Epithelial cell of proximal tubule (primary cell): ENCODE measurements at places on chromosomes 5 and 9. TPM values are rescaled to one million over a fixed set of nuclear protein-coding genes. Genes with fewer than 3 reads are reported as not detected.

DNA sequence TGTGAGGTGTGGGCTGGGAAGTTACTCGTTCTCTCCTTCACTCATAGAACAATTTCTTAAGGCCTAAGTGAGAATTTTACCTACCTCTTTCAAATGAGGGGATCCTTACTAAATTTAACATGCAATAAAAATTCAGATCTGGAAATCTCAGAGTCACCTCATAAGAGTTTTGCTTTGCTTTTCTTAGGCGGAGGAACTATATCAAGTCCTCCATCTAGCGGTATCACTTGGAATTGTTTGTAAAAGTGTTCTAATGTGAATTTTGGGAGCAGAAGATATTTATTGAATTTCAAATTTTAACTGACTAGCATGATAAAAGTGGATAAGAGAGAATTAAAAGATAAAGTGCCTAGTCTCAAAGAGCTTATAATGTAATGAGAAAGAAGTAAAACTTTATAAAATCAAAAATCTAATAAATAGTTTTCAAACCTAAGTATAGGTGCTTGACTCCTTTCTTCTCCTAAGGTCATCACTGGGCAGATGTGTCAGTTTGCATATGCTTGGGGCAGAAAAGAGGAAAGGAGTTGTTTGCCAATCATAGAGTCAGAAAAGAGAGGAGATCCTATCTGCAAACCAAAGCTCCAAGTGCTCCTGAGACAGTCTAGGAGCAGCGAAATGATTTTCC lies 145.7 kb upstream of the DAB2 start:
- DNase-seq, result peak; percentile 20

DNA sequence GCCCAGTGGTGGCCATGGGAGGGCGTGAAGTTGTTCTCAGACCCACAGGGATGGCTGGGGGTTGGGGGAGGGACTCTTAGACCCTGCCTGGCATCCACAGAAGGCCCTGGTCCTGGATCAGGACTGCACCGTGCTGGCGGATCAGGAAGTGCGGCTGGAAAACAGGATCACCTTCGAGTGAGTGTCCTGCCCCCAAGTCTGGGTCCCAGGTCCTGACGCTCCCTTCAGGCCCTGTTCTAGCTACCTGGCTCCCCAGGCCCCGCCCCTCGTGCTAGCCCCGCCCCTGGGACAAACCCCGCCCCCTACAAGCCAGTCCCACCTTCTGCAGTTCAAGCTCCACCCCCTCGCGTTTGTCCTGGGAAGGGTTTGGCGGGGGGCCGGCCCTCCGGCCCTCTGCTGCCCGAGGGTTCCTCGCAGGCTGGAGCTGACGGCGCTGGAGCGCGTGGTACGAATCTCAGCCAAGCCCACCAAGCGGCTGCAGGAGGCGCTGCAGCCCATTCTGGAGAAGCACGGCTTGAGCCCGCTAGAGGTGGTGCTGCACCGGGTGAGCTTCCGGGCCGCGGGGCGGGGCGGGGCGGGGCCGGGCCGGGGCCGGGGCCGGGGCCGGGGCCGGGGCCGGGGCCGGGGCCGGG lies 12.9 kb downstream of the RGS14 start:
- peak; percentile 56 for DNase-seq

- no peak for DNase-seq
Measured at GRCh38 chr9:13149454-13149853, 130.0 kb downstream of the MPDZ start.

DNA sequence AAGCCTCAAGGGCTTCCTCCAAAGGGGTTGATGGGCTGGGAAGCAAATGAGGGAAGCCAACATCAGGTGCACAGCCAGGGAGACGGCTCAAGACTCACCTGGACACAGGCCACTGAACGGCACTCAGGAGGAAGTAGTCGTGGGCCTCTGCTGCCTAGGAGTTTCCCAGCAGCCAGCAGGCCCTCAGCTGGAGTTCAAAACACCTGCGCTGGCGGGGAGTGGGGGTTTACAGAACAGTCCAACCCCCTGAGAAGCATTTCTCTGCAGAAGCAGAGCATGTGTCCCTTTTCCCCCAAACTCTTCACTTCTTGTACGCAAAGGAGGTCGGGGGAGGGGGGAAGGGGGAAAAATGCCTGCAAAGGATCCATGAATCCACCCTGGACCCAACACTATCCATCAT lies 2.3 kb downstream of the WHRN start:
- no peak for DNase-seq

Gene DCAF12
- total RNA-seq, result 26.2 and 32.3 TPM in 2 replicates
